Ecto neural progenitor cell (in vitro differentiated cells): ENCODE measurements at places on chromosomes 1 and 21.
A peak's percentile ranks its signal among the peaks of the same experiment; 100 is the strongest.

DNA sequence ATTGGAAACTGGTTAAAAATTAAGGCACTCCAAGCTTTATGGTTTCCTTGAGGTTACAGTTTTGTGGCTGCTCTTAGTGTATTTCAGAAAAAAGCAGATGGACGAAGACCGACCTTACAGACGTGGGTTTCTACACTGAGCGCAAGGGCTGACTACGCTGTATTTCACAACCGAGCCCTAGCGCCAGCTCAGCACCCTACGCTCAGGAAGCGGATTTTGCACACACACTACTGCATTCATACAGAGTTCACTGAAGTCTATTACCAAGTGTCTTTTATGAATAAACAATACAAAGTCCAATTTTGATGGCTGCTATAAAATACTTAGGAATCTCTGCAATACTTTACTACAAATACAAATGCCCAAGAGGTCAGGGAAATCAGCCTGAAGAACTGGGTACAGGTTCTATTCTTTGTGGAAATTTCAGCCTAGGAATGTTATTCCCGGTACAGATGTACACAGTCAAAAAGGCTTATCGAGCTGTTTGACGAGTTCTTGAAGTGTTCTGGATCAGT, 23.8 kb downstream of the PTTG1IP start:
- DNase-seq = no peak

GRCh38 chr1:154819628-154820590, 50.2 kb downstream of the KCNN3 start:
- DNase-seq = no peak

- no peak for DNase-seq
Observed at GRCh38 chr1:218350801-218351266, 5.7 kb downstream of the TGFB2 start.

GRCh38 chr1:53585129-53585528, 125.9 kb downstream of the DMRTB1 start:
- DNase-seq = peak; percentile 18

- DNase-seq = no peak
Observed at GRCh38 chr1:38699330-38700076, 160.1 kb downstream of the RRAGC start.

DNA sequence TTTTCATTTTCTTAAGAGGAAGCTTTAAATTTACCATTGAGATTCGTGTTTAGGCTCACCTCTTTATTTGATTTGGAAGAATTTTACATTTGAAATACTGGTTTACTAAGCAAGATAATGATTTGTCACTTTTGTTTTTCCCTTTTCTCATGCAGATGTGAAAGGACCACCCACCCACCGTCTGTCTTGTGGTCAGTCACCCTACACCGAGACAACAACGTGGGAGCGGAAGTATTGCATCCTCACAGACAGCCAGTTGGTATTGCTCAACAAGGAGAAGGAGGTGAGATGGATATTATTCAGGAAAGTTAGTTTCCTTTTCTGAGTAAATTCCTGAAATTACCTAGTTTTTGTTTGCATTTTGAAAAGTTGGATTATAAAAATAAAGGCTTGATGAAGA, 189.5 kb downstream of the RASAL2 start:
- DNase-seq = no peak

DNA sequence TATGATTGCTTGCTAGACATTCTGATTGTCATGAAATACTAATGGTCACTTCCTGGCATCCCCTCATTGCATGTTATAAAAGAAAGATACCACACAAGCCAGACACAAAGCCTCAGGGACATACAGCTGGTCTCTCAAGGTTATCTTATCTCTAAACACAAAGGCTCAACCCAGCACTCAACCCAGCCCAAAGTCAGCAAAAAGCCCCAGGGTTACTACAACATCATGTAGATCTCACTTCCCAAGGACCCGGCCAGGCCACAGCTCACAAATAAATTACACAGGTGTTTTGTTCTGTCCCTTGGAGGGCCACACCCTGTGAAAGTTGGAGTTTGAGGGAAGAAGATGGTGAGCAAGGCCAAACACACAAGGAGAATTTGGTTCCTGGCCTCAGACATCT, 109.7 kb upstream of the BARHL2 start:
- no peak for DNase-seq
